Tongue (tissue), 3 donors: ENCODE measurements at places on chromosomes 16 and 17.

DNA sequence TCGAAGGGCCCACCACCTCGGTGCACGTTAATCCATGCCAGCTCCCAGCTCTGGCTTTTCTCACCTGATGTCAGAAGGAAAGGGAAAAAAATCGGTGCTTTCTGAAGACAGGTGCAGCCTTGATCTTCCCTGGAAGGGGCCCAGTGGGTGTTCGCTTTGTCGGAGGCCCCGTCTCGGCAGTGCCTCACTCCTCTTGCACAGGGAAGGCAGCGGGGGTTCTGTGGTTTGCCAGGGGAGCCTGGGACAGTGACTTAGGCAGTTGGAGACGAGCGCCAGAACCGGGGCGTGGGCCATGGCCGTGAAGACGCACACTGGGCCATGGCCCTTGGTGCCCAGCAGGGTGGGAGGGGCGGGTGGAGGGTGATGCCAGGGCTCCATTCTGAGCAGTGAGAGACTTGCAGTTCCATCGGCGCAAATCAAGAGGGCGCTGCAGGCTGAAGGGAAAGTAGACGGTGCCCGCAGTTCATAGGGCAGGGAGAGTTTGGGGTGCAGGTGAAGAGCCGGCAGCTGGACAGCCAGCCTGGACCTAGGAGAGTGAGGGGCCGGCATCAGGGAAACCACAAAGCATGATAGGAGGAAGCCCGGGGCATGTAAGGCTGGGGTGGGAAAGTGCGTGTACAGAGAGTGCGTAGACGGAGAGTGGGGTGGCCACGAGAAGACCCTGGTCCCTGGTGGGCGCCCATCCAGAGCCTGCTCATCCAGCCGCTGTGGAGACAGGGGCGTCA is 101.3 kb upstream of the CHMP6 start:
- DNase-seq = peak; percentile 63

DNA sequence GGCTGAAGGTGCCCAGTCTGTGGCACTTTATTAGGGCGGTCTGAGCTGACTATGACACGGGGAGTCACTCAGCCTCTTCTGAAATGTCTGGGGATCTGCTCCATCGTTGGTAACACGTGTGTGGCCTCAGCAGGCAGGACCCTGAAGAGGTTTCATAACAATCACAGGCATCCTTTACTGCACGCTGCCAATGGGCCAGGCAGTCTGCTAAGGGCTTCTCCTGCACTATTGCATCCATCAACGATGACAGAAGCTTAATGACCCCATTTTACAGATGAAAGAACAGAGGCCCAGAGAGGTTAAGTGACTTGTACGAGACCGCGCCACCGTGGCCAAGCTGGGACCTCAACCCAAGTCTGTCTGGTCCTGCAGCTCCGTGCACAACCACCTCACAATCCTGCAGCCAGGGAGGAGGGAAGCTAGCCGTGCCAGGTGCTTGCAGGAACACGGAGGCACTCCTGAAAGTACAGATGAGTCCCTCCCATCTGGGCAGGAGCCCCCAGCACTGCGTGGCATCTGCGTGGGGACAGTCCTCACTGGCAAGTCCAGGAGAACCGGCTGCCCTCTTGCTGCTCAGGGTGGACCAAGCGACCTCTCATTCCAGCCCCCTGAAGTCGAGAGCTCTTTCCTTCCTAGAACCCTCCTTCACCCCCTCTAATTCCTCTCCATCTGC is 40.0 kb downstream of the RPH3AL start:
- DNase-seq = no peak

DNA sequence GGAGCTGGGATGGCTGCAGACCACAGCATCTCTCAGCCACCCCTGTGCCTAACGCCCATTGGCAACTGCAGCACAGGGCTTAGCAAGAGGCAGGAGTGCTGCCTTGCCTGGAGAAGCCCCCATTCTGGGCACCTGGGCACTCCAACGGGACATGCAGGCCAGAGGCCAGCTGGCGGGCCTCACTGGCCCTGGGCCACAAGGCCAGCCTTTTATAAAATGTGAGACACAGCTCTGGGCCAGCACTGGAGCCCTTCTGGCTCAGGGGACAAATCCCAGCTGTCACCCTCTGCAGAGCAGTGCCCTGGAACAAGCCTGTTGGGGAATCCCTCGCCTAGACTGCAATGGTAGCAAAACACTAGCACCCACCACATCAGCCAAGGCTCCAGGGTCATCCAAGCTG is 171.8 kb downstream of the WSCD1 start:
- DNase-seq = peak; percentile 19

DNA sequence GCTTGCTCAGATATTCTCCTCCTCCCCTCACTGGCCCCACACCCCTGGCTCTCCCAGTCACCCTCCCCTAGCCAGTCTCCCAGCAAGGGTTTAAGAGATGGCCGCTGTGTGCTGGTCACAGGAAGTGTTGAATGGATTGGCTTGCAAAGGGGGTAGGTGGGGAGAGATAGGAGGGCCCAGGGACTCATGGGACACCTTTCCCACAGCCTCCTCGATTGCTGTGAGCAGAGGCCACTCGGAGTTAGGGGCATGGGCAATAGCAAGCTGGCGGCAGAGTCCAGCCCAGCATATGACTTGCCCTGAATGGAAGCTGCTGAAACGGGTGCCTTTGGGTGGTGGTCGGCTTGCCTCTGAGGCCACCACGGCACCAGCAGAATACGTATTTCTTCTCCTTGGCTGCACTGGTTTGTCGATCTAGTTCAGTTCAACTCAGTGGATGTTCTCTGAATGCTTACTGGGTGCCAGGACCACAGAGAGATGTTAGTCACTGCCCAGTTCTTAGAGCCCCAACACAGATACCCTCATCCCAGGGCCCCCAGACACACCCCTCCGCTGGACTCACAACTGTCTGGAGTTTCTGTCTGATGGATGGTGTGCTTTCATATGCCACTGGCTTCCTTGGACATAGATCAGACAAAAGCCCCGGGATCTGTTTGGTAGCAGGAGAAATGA is 6.0 kb downstream of the WFIKKN2 start:
- no peak for DNase-seq

DNA sequence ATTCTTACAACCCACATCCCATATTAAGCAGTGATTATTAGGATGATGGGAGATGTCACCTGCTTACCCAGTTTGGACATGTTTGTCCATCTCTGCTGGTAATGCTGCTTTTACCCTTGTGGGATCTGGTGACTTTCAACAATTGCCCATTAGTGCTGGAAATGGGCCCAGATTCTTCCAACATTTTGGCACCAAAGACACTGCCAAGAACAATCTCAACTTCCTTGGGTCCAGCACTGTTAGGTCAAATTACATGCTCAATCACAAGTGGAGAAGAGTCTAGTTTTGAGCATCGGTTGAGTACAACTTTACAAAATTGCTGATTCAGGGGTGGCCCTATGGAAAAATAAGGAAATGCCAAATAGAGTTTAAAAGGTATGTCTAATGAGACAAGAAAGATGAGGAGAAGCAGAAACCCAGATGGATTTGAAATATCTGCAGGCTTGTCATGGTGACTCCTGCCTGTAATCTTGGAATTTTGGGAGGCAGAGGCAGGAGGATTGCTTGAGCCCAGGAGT is 13.0 kb upstream of the ZFP3 start:
- no peak for DNase-seq

DNA sequence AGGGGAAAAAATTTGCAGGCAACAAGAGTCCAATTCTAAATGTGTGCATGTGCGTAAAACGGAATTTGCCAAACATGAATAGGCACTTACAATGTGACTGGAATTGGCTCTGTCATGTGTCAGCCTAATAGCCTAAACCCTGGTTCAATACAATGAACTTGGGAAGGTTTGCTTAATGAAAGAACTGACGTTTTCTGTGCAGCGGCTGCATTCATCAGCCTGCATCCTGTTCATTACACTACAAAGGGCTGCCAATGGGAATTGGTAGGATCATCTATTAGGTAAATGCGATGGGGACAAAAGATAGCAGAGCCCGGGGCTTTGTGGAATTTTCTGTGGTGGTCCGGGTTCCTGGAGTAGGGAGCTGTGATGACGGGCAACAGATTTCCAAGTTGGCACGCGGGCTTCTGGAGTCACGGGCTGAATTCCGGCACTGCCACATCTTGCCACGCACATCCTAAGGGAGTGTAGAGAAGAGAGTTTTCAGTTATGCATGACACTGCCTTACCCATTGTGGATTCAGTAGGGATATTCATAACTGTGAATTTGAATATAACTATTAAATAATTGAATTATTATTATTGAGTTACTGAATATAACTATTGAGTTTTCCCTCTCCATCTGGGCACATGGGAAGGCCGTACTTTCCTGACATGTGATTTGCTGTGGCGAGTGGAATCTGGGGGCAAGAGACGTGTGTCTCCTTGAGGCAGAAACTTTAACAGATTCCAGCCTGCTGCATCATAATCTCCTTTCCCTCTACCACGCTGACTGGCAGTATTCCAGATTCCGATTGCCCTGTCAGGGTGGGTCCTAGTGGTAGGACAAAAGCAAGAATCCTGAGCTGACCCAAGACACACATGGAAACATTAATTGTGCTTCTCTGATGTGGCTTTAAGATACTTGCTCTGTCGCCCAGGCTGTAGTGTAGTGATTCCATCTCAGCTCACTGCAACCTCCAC is 565.6 kb downstream of the WWOX start:
- no peak for DNase-seq

DNA sequence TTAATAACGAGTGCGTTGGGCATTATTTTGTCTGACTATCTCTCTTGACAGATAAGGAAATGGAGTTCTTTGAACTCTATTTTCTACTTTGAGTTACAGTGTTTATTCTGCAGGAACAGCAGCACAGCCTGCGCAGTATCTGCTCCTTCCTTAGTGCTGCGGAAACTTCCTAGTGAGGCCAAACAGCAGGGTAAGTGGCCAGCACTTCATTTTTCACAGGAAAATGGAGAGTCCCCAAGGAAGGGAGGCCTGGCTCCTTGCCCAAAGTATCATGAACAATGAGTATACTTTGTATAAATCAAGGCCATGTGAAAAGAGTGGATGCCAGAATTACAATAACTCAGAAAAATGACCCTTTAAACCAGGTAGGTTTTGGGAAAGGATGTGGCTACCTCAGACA is 140.6 kb downstream of the VPS53 start:
- DNase-seq = peak; percentile 93

DNA sequence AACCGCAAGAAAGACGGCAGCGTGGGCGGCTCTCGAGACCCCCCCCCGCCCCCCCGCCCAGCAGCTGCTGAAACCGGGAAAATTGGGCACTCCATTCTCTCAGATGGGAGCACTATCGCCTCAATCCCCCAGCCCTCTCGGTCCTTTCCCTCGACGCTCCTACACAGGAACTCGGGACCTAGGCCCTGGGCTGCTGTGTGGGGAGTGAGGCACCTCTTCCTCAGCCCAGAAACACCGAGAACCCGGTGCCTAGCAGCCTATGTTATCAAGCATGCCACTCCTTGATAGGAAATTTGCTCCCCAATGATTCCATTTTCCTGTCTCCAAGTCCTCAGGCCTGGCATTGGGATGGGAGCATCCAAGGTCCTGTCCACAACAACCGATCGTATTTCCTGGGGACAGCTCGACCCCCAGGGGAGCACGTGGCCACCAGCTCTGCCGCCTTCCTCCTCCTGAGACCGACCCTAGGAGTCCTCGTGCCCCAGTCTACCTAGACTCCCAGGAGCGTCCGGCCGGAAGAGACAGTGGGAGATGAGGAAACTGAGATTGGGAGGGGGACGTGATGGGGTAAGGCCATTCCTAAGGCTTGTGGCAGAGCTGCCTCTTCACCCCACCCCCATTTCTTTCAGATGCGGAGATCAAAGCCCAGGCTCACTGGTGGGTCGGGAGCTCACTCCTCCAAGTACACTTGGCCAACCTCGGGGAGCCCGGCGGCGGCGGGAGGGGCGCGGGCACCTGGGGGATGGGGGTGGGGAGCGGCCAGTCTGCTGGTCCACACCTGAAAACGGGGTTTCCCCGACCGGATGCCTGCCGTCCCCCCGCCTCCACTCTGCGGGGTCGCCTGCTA is 17.5 kb upstream of the CBX8 start:
- DNase-seq = no peak

DNA sequence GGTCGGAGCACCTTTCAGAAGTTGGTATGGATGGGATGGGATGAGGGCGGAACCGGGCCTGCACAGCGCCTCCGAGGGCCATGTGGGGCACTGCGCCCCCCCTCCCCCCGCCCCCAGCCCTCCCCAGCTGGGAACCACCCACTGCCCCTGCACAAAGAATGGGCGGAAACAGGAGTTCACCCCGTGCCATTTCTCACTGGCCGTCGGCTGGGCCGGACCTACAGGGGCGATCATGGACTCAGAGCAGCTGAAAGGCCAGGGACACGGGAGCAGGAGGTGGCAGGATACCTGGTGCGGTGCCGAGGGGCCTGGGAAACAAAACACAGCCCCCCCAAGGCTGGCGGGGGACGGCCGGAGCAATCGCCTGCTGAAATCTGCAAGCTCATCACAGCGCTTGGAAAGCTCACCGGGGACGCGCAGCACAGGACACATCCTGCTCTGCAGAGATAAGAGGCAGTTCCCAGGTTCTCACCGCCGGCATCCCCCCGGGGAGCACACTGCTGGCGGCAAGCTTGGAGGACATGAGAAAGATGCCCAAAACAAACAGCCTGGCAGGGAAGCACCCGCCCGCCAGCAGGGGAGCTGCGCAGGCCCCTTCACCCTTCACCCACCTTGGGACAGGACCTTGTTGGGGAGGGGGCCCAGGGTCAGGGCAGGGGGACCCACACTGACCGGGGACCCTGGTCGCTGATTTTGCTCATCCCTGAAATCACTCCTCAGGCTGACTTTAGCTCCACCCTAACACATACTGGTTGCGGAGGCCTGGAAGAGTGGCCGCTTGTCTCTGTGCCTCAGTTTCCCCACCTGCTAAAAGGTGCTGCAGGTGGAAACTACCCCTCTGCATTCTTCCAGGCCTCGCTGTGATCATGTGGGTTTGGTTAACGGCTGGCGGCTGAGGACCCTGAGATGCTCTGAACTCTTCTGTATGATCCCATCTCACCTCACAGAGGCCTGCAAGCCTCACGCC is 263.9 kb downstream of the C16orf95 start:
- no peak for DNase-seq

DNA sequence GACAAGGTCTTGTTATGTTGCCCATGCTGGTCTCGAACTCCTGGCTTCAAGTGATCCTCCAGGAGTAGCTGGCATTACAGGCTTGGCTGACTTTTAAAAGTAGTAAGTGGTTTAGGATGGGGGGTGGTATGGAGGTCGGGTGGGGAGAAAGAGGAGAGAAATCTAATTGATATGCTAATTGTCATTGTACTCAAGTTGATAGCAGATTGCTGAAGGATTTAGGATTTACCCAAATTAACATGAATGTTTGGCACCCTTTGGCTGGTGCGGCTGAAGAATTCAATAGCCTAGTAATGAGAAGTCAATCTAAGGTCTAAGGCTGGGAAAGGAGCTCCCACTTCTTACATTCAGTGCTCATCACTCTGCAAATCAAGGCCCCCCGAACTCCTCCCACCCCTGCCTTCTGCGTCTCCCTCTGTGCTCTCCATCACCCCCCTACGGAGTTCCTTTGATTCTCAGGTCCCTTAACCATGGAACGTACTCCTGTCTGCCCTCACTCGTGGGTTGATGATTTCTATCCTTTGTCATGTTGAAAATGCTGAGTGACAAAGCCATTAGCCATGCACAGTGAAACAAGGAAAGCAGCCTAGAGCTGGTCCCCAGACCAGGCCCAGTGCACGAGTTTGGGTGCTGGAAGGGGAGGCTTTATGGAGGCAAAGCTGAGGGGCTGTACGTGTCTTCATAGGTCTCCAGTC is 17.3 kb downstream of the CDH13 start:
- no peak for DNase-seq
